ENCODE measurements at places on chromosomes 6 and 20.
A peak's percentile ranks its signal among the peaks of the same experiment; 100 is the strongest.

DNA sequence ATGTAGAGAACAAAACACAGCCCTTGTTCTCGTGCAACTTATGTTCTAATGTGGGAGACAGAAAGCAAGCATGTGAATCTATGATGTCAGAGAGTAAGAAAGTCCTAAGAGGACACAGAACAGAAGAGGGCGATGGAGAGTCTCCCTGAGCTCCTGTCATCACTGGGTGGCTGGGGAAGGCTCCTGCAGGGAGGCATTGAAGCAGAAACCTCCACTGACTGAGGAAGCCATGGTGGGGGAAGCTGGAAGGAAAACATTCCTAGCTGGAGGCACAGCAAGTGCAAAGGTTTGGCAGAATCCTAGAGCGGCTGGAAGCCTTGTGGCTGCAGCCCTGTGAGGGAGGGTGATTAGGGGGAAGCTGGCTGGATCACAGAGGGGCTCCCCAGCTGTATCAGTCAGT, 248.0 kb downstream of the CDH26 start:
- peak; percentile 54 for DNase-seq

GRCh38 chr6:16630026-16630643, 131.1 kb downstream of the ATXN1 start:
- no peak for DNase-seq

DNA sequence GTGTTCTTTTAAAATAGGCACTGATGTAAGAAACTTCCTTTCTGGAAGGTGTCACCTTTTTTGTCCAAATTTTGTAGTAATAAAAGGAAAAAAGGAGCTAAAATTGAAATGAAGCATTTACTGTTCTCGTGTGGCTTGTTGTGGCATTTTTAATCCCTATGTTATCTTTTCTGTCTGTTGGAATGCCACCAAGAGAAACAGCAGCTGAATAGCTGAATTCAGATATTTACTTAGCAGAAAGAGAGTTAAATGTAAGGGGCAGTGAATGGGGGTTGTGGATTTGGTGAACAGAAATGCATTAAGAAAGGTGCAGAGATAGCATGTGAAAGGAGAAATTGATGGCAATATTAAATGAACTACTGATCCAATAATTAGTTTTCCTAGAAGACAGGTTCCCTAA, 573.6 kb upstream of the EPHA7 start:
- peak; percentile 18 for DNase-seq

GRCh38 chr6:100633096-100633777, 168.5 kb upstream of the SIM1 start:
- peak; percentile 93 for DNase-seq

GRCh38 chr6:155349956-155350355, 35.7 kb upstream of the TFB1M start:
- no peak for DNase-seq

- DNase-seq = no peak
These were observed 48.1 kb downstream of the TBC1D7 start for GRCh38 chr6:13280254-13280653.
